Progenitor cell of endocrine pancreas (in vitro differentiated cells): ENCODE measurements at places on chromosomes 1 and 21.

DNA sequence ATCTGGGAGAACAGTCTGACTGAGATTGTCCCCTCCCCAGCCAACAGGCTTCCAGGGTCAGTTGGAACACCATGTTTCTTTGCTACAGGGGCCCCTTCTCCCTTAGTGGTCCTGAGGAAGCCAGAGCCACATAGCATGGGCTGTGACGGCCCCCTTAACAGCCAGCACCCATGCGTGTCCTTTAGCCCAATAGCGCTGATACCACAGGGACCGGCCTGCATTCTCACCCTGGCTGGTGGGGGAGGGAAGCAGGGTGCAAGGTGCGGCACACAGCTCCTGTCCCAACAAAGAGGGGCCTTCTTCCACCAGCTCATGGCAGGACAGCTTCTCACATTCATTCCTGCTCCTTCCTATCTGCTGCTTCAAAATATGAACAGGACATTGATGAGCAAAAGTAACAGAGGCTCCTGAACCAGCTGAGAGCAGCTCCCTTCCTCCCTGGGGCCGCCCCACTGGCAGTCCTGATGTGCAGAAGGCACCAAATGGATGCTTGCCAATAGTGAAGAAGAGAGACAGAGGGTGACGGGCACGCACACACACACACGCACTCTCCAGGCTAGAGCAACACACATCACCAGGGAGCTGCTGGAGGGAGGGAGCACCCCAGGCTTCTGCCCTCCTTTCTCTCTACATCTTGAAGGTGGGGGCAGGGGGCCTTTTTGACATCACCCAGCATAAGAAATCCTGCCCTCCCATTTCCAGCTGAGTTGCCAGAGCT, 99.4 kb downstream of the CRYAA start:
- no peak for DNase-seq

DNA sequence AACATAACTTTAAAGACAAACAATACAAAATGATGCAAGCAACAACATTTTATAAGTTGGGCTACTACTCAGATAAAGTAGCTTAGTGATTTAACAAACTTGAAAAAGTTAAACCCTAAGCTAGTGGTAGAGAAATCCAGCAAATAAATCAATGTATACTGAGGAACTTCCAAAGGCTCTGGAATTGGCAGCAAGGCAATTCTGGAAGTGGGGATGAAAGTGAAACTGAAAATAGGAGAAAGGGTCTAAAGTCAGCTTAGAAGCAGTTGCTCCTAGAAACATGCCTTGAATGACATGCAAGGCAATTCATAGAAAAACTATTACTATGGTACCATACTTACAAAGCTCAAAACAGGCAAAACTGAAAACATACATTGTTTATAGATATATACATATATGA, 90.0 kb upstream of the CAMK1G start:
- no peak for DNase-seq

DNA sequence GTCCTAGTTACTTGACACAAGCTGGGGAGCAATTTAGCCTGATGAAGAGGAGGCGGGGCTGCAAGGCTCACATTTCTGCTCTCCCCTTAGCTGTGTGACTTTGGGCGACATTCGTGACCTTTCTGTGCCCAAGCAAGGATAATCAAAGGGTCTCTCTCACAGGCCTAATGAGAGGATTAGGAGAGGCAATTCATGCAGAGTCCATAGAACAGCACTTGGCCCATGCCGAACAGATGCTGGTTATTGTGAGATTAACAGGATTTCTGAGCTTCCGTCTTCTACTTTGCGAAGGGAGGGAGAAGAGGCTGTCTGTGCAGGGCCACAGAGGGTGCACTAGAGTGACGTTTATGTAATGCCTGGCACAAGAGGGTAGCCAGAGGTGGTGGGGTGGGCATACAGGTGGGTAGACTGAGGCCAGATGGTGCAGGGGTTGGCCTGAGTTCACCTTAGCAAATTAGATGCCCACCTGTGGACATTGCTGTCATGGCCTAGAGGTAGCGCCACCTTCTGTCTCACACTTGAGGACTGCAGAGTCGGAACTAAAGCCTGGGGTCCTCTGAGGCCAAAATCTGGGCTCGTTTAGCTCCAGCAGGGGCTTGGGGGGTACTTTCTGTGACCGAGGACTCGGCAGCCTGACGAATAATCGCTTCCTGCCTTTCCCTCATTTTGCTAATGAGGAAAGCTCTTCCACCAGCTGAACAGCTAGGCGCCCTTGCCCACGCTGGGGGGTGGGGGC, 18.6 kb downstream of the ACTL8 start:
- DNase-seq: no peak

GRCh38 chr1:104699433-104699832, 949.7 kb downstream of the AMY1C start:
- no peak for DNase-seq

GRCh38 chr1:150621497-150622302, 7.7 kb downstream of the ENSA start:
- DNase-seq: no peak

DNA sequence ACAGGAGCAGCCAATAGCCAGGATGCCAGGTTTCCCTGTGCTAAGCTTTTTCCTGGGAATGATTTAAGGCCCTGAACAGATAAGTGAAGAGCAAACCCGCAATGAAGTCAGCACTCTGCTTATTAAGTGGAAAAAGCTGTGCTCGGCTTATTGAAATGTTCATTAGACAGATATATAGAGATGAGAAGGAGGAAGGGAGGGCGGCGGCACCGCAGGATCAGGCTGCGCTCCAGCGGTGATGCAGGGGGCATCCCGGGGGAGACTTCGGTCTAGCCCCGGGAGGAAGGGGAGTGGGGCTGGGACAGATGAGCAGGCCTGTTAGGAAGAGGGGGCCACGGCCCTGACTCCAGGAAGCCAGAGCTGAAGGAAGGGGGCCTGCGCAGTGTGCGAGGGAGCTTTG, 115.0 kb downstream of the TMEM53 start:
- DNase-seq: no peak

- no peak for DNase-seq
These were observed 78.2 kb downstream of the RAP1GAP start for GRCh38 chr1:21590934-21591333.

GRCh38 chr1:172177849-172178248, 242.6 kb upstream of the C1orf105 start:
- DNase-seq: no peak

GRCh38 chr21:26070822-26071425, 99.6 kb downstream of the APP start:
- DNase-seq: no peak

DNA sequence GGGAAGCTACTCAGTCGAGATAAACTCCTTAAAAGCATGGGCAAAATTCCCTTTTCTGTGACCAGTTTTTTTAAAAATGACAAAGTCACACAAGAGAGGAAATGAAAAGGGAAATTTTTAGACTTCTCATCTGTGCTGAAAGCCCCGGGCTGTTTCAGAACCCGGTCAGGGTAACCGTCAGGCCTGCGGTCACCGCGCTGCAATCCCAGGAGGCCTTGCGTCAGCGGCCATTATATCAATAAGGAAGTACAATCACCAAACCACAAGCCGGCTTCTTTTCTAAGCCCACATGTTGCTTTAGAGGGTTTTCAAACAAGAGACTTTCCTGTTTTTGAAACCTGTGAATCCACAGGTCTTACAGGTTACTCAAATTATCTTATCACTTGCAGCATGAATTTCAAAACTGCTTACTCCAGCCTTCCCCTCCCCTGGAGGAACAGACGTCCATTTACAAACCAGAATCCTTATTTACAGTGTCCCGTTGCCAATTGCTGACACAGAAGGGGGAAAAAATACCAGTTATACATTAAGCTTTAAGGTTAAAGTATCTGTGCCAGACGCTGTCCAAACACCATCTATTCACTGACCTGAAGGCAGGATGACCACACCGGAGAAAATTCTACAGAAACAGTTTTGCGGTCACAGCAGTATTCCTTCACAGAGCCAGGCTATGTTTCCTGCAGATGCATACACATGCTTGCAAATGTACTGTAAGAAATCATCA, 165.3 kb downstream of the TOMM20 start:
- no peak for DNase-seq

DNA sequence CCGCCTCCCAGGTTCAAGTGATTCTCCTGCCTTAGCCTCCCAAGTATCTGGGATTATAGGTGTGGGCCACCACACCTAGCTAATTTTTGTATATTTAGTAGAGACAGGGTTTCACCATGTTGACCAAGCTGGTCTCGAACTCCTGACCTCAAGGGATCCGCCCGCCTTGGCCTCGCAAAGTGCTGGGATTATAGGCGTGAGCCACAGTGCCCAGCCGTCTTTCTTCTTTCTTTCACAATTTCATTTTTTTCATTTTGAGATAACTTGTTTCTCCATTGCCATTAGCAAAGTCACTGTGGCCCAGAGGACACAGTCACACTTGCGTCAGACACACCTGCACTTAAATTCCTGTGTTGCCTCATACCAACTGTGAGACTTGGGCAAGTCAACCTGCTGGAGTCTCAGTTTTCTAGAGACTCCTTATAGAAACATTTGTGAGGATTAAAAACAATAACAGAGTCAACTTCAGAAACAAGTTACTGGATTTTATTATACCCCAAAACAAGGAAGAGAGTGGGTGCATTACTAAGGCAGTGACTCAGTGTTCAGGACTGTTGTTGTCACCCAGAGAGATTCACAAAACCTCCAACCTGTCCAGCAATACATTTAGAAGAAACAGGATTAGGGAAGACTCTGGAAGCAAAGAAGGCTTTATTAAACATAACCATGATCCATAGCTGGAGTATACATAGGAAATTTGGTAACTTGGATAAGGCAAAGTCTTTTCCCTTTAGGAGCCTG, 2.6 kb downstream of the TEDDM1 start:
- no peak for DNase-seq

DNA sequence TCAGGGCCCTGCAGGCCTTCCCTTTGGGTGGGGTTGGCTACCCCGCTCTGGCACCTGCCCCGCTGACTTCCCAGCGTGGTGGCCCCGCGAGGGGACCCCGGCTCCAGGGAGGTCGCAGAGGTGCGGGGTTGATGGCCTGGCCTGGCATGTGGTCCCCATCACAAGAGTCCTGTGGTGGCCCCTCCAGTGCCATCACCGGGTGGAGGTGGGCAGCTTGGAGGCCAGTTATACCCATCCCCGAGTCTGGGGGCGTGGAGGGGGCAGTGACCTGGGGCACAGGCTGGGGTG, 26.8 kb downstream of the PRMT2 start:
- no peak for DNase-seq
